ENCODE measurements at places on chromosomes 16 and 17.

- DNase-seq, result no peak
Observed at GRCh38 chr17:82655523-82655922, 7.3 kb upstream of the WDR45B start.

- DNase-seq, result no peak
Observed at GRCh38 chr16:83308414-83308813, 499.4 kb upstream of the HSBP1 start.

DNA sequence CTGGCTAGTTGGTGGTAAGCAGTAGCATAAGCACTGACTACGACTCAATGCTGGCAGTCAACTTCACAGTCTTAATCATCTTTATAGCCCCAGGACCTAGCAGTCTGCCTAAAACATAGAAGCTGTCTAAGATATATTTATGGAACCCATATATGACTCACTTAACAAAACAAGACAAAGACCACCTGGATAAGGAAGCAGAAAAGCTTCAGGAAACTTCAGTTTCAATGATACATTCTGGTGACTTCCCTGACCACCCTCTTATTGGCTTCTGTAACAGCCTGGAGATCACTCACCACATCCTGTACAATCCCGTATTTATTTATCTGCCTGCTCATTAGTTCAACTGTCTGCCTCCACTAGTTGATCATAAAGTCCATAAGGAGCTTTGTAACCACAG lies 95.5 kb downstream of the PMP22 start:
- DNase-seq, result no peak

DNA sequence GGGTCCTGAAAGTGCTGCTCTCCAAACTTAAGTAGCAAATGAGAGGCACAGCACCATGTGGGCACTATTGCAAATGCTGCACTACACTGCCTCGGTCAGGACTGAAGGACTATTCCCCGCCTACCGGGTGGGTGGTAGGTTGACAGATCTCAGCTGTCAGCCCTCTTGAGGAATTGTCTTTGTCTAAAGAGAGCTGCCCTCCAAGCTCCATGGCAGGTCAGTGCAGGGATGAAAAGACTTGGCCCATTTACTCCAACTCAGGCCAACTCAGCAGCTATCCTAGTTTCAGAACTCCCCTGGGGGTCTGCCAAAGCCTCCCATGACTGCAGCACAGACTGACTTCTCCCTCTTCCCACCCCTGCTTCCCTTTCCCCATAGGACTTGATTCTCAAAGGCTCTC lies 3.4 kb upstream of the PDZD9 start:
- DNase-seq, result no peak

DNA sequence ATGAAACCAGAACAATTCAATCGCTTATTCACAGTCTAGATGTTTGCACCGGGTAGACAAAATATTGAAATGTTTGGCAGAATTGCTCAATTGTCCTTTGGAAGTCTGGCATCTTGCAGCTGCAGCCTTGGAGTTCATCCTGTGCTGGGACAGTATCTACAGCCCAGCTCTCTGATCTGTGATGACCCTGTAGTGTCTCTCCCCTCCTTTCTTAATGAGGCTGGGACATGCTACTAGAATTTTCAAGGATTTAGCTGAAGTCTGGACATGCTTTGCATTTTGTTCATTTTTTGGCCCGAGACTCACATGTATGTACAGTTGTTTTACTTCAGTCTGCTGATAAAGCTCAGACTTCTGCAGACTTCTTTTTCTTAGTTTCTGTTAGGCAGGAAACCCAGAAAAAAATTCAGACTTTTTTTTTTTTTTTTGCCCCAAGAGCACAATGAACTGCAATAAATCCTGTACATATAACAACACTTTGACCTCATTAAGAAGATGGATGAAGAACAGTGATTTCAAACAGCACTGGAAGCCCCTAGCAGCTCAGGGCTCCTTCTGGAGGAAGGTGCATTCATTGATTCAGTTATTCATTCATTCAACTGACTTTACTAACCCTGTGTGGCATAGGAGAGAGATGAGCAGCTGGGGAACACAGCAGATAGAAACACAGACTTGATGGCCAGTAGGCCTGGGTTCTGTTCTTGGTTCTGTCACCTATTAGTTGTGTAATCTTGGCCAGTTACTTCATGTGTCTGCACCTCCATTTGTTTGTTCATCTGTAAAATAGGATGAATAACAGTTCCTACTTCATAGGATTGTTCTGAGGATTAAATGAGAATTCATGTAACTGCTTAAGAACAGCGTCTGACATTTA lies 210.0 kb downstream of the MAP2K4 start:
- no peak for DNase-seq
